ENCODE measurements at places on chromosomes 12 and 14.

- DNase-seq: no peak
These were observed 44.7 kb downstream of the TCHP start for GRCh38 chr12:109944561-109945359.

DNA sequence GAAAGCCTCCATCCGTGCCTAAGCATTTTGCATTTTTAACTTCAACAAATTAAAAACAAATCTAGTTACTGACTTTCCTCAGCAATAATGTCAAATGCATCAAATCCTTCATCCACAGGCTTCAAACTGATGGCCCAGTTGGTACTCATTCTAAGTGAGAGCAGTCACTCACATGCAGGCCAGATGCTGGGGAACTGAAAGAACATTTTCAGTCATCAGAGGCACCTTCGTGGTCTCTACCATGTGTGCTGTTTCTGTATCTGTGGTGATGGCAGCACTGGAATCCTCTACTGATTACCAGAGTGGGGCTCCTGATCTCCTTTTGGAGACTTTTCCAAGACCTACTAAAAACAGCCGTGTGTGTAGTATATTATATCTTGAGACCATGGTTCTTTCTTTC, 145.2 kb downstream of the PRIMA1 start:
- no peak for DNase-seq

DNA sequence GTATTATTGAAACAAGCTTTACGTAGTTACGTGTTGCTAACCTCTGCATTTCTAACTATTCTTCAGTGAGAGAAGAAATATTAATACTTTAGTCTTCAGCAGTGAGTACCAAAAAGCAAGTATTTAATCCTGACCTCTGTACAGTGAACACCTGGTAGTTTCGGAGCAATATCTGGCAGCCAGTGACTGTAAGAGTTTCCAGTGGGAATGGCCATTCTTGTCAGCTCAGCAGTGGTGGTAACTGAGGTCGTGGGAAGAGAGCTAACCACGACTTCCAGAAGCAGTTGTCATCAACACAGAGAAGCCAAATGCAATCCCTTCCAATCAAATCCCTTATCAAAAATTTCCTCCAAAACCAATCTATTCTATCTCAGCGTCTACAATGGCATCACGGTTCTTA, 1500.2 kb upstream of the FLRT2 start:
- no peak for DNase-seq

GRCh38 chr12:47079981-47080724, 394 bp upstream of the AMIGO2 start:
- DNase-seq: peak; percentile 31

GRCh38 chr14:49228552-49228951, 357.6 kb downstream of the RPS29 start:
- DNase-seq: no peak

GRCh38 chr12:88805692-88806091, 225.4 kb upstream of the KITLG start:
- peak; percentile 18 for DNase-seq

GRCh38 chr12:8668441-8668840, 5.8 kb upstream of the MFAP5 start:
- DNase-seq: no peak

- peak; percentile 30 for DNase-seq
These were observed 95.1 kb downstream of the LLPH start for GRCh38 chr12:66035288-66035966.

DNA sequence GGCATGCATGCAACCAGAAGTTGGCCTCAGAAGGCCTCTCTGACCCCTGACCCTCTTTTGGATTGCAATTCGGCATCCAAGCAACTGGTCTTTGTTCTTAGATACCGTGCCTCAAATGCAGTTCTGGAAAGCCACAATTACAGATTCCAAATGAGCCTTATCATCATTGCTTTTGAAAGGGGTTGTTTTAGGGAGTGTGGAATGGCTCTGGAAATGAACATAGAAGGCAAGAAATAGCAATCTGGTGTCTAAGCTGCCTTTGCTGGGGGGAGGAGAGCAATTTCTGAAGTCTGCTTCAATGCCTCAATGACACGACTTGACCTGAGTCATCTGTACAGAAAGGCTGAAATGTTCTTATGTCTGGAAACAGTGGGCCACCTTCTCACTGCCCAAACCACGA, 250.1 kb downstream of the NUAK1 start:
- no peak for DNase-seq

GRCh38 chr12:51642286-51642685, 51.3 kb downstream of the SCN8A start:
- no peak for DNase-seq

GRCh38 chr12:71214511-71215285, 56.9 kb upstream of the TSPAN8 start:
- DNase-seq: no peak

GRCh38 chr14:69657950-69658355, 46.6 kb downstream of the SUSD6 start:
- no peak for DNase-seq

GRCh38 chr12:108801736-108802100, 55.7 kb downstream of the SSH1 start:
- peak; percentile 54 for DNase-seq

GRCh38 chr14:54444681-54445080, 3.5 kb upstream of the CNIH1 start:
- DNase-seq: peak; percentile 44

DNA sequence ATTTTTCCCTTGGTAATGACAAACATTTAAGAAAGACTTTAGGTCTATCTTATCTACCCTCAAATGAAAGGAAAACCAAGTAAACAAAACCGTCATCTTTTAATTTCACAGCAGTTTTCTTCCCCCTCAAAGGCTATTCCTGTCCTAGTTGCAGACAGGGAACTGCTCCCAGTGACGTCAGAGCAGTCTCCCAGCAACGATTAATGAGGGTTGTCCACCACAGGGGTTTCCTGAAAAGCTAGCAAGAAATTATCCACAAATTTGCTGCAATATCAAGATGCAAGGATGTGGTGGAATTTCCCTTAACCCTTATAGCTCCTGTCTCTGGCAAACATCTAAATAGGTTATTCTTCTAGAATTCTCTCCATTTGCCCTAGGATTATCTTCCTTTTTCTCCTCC, 89.1 kb upstream of the STAC3 start:
- peak; percentile 56 for DNase-seq

- peak; percentile 29 for DNase-seq
These were observed 1.5 kb upstream of the NTS start for GRCh38 chr12:85872497-85873091.

- DNase-seq: no peak
These were observed 45.5 kb downstream of the PPM1A start for GRCh38 chr14:60294411-60295069.

- no peak for DNase-seq
These were observed 1322.1 kb downstream of the TMEM121 start for GRCh38 chr14:106848330-106849121.

GRCh38 chr12:17609153-17609552, 480.8 kb downstream of the RERGL start:
- DNase-seq: no peak

GRCh38 chr14:55537782-55538181, 42.2 kb upstream of the KTN1 start:
- no peak for DNase-seq

DNA sequence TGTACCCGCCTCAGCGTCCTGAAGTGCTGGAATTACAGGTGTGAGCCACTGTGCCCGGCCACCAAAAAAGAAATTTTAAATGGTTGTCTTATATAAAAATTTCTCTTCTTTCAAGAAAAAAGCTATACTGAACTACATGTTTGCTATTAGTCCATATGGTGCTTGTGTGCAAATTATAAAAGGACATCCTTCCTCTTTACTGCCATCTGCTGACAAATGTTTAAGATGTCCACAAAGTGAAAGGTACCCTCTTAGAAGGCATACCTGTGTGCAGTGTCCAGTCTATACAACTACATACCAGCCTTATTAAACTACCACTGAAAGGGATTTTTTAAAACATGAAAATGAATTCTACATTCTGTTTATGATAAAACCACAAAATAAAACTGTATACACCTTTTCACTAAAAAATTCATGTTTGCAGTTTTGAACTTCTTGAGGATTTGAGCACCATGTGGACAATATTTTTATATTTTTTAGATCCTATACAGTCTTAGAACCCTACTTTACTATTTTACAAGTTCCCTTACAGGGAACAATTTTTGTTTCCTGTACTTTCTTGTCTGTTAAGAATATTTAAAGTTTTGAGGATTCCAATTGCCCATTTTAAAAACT, 32.8 kb upstream of the TOMM20L start:
- DNase-seq: peak; percentile 7

DNA sequence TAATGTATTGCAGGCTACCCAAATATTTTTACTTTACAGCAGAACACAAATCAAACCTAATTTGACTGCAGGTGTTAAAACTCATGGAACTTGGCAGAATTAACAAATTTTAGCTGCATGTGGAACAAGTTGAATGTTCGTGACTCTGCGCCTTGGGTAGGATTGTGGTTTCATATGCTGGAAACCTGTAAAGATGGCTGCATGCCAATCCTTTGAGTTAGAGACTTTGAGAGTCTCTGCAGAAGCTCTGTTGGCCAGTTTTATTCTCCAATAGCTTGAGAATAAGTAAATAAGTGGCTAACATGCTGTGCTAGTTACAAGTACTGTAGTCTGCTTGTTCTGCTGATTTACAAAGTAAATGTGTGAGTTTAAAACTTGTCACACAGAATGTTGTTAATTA, 77.8 kb downstream of the PDE6H start:
- no peak for DNase-seq

DNA sequence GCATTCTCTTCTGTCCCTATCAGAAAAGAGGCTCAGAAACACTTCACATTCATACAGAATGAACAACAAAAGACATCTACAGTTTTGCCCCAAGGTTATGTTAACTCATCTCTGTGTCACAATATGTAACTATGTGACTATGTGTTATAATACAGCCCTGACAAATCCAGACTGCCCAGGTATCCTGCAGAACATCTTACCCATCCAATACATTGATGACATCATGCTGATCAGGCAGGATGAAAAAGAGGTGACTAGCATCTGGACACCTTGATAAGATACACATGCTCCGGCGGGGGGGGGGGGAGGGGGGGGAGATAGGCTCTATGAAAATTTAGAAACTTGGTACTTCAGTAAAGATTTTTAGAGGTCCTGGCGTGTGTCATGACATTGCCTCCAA, 8.3 kb upstream of the GNS start:
- DNase-seq: no peak

GRCh38 chr14:32432813-32433538, 103.9 kb downstream of the AKAP6 start:
- no peak for DNase-seq

DNA sequence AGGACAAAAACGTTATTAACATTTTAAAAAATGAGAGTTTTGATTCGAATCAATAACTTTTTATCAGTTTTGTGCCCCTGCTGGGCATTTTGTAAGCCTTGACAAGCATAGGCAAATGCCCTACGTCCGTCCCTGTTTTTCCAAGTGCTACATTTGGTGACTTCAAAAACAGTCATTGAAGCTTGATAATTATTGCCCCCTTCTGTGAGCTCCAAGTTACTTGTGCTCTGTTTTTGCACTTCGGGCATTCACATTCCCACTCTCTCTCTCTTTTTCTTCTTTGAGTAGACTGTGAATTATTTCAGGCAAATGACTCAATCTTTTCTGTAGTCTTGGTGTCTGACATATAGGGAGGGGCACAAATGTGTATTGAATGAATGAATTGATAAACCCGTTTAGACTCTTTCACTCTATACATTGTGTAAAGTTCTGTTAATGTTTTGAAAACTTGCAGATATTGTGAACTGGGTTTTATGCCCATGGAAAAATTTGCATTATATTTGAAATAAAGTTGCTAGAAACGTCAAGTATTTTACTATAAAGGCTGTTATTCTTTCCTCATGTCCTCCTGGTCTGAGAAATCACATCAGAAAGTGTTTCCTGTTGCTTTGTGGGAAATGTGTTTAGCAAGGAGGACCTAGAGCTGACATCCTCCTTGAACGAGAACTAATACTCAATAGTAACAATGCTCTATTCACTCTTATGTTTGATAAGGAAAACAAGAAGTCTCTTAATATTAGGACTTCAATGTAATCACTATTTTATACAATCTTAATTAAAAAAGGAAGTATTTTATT, 1.4 kb downstream of the APAF1 start:
- DNase-seq: no peak

- DNase-seq: no peak
These were observed 366.0 kb downstream of the ZFP36L1 start for GRCh38 chr14:68426661-68427549.

DNA sequence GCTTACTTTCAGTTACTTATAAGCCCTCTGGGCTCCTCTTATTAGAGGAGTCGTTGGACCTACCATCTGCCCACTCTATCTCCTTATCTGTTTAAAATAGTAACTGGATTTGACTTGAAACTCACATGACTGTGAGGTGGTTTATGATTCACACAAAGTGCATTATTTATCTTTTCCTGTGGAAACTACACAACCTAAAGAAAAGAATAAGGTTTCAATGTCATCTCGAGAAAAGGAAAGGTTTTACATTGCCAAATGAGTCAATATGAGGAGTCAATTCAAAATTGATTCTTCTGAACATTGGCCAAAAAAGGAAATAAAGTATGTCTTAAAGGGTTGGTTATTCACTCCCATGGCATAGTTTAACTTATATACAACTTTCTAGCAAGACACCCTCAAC, 225.0 kb upstream of the G2E3 start:
- DNase-seq: no peak

DNA sequence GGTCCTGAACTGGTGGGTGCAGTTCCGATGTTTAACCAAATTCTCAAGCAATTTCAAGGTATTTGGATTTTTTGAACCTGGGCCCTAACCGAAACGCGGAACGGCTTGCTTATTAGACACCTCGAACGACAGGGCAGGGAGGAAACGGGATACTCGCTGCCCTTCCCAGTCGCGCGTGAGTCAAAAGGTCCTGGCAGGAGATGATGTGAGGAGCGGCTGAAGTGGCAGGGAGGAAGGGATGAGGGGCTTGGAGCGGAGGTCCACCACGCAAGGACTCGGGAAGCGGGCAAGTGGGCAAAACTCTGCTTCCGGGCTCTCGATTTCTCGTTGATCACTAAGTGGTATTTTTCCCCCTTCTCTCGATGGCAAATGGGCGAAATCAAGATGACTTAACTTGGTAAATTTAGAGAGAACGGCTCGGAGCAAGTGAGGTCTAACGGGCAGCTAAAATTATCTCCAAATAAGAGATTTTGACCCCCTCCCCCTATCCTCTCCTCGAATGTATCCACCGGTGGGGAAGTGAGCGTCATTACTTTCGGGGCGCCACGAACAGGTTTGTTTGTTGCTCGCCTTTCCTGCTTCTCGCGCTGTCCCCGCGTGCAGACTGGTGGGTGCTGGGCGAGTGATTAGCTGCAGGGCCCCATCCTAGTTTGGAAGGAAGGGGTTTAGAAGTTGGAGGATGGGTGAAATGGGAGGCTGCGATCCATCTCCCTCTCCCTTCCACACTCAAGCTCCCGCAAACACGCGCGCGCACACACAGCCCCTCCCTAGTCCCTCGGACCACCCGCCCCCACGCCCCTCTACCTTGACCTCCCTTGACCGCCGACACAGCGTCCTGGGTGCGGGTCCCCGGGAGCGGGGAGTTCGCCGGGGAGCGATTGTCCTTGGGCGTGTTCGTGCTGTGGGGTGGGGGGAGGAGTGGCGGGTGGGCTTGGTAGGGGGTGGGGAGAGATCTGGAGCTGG, 986 bp upstream of the NTF3 start:
- peak; percentile 57 for DNase-seq

GRCh38 chr12:11780521-11781101, 131.1 kb downstream of the ETV6 start:
- DNase-seq: no peak

Measured in AG08395 (cell line).